ENCODE measurements at places on chromosomes 3 and 15.

DNA sequence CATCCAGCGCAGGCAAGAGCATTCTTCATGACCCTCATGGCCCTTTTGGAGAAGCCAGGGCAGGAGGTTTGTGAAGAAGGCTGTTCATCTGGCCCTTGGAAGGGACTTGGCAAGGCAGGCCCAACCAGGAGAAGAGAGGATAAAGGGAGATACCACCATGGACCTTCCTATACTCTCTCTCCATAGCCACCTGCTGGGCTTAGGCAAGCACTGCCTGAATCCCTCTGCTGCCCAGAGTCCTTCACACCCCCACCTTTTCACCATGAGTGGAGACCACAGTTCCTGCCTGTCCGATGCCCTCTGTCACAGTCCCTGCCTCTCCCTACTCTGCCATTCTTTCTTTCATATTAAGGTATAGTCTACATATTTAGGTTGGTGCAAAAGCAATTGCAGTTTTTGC is 10.6 kb upstream of the SFMBT1 start:
- no peak for DNase-seq

DNA sequence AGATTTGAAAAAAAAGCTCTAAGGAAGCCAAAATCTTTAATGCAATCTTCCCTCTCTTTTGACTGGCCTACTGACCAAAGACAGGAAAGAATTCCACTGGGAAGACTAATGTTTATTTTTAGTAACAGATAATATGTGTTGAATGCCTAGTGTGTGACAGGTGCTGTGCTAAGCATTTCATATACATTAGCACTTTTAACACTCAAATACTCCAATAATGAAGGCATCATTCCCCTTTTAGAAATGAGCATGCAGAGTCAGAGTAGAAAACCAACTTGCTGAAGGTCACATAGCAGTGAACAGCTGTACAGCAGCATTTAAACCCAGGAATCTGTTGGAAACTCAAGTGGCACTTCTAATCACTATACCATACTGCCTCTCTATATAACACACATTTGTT is 170.6 kb downstream of the MINAR1 start:
- peak; percentile 23 for DNase-seq

- no peak for DNase-seq
Measured at GRCh38 chr15:84973492-84974460, 7.9 kb upstream of the PDE8A start.

- no peak for DNase-seq
Measured at GRCh38 chr3:52696830-52697631, 8.6 kb downstream of the GLT8D1 start.

GRCh38 chr3:51340013-51340829 is 44.9 kb upstream of the MANF start:
- DNase-seq, result peak; percentile 75

DNA sequence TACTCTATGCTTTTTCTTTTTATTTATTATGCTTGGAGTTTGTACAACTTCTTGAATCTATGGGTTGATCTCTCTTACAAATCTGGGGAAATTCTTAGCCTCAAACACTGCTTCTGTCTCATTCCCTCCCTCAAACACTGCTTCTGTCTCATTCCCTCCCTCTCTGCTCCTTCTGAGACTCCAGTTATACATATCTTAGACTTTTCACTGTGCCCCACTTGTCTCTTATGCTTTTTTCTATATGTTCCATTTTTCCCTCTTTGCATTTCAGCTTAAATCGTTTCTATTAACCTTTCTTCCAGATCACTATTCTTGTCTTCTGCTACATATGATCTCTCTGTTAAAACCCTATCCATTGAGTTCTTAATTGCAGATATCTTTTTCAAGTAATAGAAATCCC is 50.4 kb downstream of the RFTN1 start:
- DNase-seq, result no peak

DNA sequence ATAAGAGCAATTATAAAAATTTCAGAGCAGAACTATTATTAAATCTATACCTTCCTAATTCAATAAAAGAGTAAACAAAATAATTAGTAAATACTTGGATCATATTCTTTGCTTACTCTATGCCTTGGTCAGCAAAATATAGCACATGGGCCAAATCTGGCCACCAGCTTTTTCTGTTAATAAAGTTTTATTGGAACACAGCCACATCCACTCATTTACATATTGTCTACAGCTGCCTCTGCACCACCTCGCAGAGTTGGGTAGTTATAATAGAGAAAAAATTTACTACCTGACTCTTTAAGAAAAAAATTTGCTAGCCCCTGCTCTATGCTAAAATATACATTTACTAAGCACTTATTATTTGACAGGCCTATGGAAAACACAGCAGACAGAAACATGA is 32.2 kb upstream of the GANC start:
- DNase-seq, result no peak
